NCI-H446 treated with DMSO at 0.1 percent for 48 hours (cell line): ENCODE measurements at places on chromosomes 2 and 18.

- DNase-seq = no peak
Measured at GRCh38 chr2:120765678-120766469, 30.2 kb downstream of the GLI2 start.

DNA sequence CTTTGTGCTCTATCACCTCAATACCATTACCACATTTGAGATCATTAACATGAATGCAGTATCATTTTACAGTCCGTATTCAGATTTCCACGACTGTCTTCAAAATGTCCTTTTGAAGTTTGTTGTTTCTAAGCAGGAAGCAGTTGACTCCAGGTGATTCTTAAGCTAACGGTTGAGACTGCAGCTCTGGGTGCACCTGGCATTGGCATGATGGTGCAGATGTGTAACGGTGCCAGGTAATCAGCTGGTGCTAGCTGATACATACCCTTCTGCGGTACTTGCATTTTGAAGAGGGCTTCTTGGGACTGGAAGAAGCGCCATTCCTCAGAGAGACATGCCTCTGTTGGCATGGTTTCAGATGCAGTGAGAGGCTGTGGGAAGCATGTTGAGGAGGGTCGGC lies 19.5 kb downstream of the SIGLEC15 start:
- DNase-seq = no peak

DNA sequence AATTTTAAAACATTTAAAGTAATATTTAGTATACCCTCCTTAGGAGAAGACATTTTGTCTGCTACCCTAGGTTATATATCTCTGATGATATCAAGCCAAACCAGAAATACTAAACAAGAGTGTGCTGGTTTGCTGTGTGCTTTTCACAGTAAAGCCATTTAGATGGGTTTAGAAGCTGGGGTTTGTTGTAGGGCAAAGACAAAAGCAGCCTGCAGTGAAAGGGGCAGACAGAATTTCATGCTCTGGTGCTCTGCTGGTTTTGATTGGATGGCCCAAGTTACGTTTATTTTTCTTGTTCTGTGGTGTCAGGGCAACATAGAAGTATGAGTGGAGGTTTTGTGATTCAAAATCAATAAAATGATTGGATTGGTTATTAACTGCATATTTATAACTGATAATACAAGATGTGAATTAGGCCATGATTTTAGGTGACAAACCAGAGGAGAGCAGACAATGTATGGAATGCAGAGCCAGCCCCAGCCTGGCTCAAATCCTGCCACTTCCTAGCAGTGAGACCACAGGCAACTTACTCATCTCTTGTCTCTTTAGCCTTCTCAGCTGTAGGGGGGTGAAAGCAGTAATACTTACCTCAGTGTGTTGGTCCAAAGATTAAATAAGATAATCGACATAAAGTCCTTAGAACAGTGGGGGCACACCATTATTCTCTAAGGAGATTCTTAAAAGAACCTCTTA lies 30.9 kb upstream of the IER3IP1 start:
- no peak for DNase-seq

DNA sequence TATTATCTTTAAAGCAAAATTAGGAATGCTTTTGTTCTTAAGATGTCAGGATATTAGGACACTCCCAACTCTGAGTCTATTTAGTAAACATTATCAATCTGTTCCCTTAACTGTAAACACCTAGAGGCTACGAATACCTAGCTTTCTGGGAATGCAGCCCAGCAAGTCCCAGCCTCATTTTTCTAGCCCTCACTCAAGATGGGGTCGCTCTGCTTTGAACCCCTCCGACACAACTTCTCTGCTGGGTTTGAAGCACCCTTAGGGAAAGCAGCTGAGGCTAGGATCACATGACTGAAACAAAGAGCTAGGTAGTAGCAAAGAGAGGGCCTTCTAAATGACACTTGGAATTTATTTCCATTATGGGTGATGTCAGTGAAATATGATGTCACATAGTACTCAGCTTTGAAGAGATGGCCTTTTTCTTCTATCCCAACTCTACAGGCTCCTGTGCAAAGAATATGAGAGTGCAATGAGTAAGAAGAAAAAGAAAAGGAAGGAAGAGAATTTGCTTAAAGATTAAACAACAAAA lies 114.7 kb downstream of the CSRNP3 start:
- no peak for DNase-seq

DNA sequence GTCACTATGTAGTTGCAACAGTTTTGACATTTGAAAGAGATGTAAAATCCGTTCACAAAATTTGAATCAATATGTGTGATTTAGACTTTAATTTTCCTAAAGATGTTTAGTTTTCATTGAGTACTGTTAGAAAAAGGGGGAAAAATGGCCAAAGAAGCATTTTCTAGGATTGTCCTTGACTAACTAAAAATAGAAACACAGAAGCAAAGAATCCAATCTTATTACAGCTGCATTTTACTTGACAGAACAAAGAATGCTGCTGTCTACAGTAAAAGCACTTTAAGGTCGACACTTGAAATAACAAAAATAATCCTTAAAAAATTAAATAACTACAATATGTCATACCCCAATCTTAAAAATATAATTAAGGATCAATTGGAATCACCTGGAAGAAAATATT lies 48.9 kb downstream of the FRZB start:
- DNase-seq = no peak
